Skeletal muscle cell (primary cell): ENCODE measurements at places on chromosomes 11 and 22.
A peak's percentile ranks its signal among the peaks of the same experiment; 100 is the strongest.

DNA sequence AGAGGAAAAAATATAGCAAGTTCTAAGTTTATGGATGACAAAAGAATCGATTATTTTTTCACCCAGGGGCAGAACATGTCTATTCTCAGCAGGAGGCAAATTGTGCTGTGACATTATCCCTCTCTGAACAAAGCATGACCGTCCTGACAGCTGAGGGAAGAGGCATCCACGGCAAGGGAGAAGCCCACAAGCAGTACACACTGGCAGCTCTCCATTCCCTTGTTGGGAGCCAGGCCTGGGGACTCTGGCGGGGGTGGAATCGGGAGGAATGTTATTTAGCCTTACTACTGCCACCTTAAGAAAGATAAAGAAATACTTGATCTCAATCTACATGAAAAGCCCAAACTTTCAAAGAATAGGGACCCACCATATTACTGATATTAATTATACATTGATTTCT lies 3.4 kb downstream of the KIRREL3 start:
- no peak for DNase-seq

- peak; percentile 35 for DNase-seq
Observed at GRCh38 chr11:75558939-75559843, 2.9 kb upstream of the SERPINH1 start.

- DNase-seq, result no peak
Observed at GRCh38 chr11:128963744-128964325, 21.2 kb upstream of the TP53AIP1 start.

DNA sequence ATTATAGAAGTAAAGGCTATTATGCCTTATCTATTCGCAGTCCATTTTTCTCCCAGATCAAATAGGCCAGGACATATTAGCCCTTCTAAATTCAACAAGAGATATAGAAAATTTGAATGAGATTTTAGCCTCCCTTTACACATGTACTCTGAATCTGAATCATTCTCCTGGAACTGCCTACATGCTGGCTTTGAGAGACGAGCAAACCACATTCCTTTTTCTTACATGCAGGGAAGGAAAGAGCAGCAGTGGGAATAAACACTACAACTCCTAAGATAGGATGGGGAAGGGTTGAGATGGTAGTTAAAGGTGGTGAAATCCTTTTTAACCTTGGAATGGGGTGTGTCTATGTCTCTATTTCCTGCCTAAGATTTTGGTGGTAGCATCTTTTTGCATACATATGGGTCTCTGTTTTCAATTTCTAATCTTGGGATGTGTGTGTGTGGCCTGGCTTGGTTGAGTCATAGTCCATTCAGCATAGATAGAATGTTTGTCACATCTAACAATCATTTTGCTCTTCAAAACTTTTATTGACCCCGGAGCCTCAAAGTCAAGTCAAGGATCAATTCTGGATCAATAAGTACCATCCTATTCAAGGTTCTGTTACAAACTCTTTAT lies 11.1 kb upstream of the OOSP2 start:
- DNase-seq, result no peak

- no peak for DNase-seq
Observed at GRCh38 chr11:27998552-27998951, 109.4 kb downstream of the KIF18A start.

DNA sequence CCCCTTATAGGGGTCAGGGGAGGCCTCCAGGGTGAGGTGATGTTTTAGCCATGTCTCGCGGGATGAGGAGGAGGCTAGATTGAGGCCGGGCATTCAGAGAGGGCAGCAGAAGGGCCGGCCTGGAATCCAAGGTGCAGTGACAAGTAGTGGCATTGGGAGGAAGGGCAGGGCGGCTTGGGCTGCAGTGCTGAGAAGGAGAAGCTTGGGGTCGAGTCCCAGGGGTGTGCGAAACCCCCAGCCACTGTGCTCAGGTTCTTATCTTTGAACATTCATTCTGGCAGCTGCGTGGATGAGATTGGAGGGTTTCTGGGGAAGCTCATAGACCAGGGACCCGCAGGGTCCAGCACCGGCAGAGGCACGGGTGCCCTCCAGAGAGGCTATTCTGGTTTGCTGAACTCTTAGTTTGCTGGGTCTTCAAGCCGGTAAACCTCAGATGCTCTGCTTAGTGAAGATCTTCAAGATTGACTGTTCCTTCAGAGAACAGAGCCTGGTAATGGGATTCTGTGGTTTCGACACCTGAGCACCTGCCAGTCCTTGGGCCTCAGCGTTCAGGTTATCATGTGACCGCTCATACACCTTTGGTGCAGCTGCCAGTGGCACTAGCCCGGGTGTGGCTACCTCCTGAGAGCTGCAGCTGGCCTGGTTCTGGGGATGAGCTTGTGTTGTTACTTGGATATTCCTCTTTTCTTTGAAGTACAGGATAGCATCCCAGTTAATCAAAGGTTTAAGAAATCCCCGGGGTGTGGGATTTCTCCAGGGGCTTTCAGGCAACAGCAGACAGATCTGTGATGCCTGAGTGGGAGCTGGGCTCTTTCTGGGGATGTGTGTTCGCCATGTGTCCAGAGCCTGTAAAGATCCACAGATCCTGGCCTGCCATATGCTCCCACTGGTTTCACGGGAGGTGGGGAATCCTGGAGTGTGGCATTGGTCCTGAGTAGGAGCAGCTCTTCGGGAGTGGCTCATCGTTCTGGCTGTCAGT lies 152.8 kb downstream of the TBC1D22A start:
- DNase-seq, result no peak

- no peak for DNase-seq
Observed at GRCh38 chr11:58922479-58922878, 16.8 kb upstream of the GLYATL1 start.

- DNase-seq, result no peak
Observed at GRCh38 chr11:82756765-82757639, 23.3 kb upstream of the FAM181B start.

- DNase-seq, result no peak
Observed at GRCh38 chr22:37624017-37624365, 15.4 kb downstream of the GGA1 start.

DNA sequence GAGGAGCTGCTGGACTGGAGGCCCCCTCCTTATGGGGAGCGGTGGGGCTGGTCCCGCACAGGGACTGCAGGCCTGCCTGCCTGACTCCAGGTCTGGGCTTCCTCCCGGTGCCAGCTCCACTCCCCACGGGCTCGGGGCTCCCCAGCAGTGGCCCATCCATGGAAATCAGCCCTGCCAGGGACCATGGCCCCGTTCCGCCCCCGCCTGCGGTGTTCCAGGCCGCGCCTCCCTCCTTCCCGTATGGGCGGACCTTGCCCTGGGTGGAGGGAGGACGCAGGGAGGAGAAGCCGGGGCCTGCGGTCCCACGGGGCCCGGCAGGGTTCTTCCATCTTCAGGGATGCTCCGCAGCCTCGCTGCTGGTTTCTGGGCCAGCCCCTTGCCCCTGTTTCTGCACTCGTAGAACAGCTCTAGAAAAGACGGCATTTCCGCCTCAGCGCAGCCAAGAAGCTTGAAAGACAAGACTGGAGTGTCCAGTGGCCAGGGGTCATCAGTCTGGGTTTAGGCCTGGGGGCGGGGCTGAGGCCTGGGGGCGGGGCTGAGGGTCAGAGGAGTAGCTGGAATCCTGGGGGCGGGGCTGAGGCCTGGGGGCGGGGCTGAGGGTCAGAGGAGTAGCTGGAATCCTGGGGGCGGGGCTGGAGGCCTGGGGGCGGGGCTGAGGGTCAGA lies 1330.6 kb downstream of the BRD1 start:
- no peak for DNase-seq

GRCh38 chr11:124872741-124873140 lies 7.5 kb downstream of the ROBO3 start:
- no peak for DNase-seq

GRCh38 chr11:121953122-121953521 lies 162.9 kb downstream of the BLID start:
- DNase-seq, result no peak

GRCh38 chr11:14054116-14055107 lies 91.9 kb downstream of the SPON1 start:
- peak; percentile 21 for DNase-seq

DNA sequence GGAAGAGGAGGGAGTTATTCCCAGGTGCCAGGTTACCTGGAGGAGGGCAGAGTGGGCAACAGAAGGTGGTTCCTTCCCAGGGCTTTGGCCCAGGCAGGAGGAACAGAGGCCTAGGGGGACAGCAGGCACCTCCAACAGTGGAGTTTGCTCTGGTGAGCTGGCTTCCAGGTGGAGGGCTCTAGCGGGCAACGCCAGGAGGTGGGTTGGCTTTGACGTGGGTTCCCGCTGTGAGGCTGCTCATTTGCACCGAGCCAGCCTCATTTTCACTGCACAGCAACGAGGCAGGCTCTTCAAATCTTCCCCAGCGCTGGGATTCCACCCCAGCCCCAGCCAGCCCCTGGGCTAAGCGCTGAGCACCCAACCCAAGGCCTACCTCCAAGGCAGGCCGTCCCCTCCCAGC lies 8.1 kb downstream of the IGSF9B start:
- DNase-seq, result no peak

DNA sequence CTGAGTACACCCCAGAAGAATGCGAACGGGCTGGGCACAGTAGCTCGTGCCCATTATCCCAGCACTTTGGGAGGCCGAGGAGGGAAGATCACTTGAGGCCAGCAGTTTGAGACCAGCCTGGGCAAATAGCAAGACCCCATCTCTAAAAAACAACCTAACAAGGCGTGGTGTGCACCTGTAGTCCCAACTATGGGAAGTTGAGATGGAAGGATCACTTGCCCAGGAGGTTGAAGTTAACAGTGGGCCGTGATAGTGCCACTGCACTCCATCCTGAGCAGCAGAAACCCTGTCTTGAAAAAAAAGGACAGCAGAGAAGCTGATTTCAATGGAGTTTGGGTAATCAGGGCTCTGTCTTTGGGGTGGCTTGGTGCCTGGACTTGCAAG lies 3.3 kb downstream of the RPLP2 start:
- DNase-seq, result no peak
